Astrocyte (in vitro differentiated cells and primary cell): ENCODE measurements at places on chromosomes 6 and 20. TPM values are rescaled to one million over a fixed set of nuclear protein-coding genes. Genes with fewer than 3 reads are reported as not detected.

Gene FILIP1
- total RNA-seq: 1.0 and 2.0 TPM in 2 replicates

Gene TMEM217
- 7.3 and 8.2 TPM in 2 replicates for total RNA-seq

DNA sequence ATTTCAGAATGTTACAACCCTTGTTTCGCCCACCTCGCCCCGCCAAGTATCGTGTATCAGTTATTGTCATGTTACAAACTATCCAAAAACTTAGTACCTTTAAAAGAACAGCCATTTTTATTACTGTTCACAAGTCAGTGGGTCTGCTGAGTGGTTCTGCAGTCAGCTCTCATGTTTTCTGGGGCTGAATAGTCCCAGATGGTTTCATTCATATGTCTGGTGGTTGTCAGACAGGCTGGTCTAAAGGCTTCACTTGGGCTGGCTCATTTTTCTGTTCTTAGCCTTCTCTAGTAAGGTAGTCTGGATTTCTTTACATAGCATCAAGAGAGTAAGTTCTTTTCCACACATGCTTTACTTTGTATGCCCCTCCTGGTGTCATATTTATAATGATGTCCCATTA is 8.6 kb downstream of the ZNF292 start:
- DNase-seq: no peak

GRCh38 chr6:2883673-2884072 is 19.4 kb downstream of the SERPINB9 start:
- no peak for DNase-seq
